Esophagus squamous epithelium (tissue), 5 donors: ENCODE measurements at places on chromosomes 1 and 21.

DNA sequence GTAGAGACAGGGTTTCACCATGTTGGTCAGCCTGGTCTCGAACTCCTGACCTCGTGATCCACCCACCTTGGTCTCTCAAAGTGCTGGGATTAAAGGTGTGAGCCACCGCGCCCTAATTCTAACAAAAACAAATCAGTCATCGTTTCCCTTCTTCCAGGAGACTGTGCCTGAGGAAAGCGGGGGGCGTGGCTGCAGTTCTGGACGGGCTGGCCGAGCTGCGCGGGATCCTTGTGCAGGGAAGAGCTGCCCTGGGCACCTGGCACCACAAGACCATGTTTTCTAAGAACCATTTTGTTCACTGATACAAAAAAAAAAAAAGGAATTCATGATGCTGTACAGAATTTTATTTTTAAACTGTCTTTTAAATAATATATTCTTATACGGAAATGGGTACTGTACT lies 104.2 kb downstream of the WDR4 start:
- DNase-seq, result no peak

GRCh38 chr1:53060579-53060978 lies 1.4 kb upstream of the PODN start:
- DNase-seq, result no peak

- no peak for DNase-seq
Observed at GRCh38 chr1:21437341-21437640, 2.6 kb upstream of the NBPF3 start.

GRCh38 chr21:15236111-15236510 lies 171.3 kb upstream of the NRIP1 start:
- DNase-seq, result no peak

DNA sequence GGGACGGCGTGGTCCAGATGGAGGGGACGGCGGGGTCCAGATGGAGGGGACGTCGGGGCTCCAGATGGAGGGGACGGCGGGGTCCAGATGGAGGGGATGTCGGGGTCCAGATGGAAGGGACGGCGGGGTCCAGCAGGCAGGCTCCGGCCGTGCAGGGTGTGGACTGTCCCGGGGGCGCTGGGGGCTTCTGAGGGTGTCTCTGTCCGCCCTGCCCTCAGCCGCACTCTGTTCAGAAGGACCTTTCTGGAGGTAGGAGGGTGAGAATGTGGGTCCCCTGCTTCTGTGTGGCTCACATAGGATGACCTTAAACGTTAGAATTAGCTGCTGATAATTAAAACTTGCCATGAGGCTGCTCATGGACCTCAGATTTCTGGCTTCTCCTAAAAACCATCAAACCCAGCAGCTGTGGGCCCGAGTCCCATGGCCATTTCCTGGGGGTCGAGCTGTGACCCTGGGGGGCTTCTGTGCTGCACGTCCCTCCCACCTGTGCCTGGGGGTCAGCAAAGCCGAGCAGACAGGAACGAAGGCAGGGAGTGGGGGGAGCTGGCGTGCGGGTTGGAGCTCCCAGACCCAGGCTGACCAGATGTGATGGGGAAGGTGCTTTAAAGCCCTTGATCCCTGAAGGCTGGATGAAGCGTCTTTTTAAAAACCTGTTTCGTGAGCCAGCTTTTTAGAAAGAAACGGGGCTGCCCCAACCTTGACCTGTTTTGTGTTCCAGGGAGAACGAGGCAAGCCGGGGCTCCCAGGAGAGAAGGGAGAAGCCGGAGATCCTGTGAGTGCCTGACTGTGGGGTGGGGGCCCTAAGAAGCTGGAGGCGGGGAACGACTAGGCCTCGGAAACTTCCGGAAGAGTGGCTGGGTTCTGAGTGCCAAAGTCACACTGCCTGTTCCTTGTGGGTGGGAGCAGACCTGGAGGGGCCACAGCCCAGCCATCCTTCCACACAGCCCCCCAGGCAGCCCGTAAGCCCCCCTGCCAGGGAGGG lies 7.1 kb downstream of the COL6A1 start:
- no peak for DNase-seq

DNA sequence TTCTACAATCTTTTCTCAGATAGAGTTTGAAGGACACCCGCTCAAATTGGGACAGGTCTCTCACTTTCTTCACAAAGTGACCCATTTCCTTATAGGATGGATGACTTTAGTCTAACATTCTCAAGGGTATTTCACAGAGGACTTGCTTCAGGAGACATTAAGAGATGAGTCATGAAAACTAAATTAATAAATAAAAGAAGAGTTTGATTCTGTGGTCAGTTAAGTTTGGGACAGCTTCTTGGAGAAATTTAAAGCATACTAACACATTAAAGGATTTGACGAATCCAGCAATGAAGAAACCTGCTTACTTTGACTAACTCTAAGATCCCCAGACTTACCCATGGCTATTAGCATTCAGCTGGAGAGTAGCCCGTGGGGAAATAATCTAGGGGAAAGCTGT lies 95.6 kb upstream of the RAB3GAP2 start:
- no peak for DNase-seq

DNA sequence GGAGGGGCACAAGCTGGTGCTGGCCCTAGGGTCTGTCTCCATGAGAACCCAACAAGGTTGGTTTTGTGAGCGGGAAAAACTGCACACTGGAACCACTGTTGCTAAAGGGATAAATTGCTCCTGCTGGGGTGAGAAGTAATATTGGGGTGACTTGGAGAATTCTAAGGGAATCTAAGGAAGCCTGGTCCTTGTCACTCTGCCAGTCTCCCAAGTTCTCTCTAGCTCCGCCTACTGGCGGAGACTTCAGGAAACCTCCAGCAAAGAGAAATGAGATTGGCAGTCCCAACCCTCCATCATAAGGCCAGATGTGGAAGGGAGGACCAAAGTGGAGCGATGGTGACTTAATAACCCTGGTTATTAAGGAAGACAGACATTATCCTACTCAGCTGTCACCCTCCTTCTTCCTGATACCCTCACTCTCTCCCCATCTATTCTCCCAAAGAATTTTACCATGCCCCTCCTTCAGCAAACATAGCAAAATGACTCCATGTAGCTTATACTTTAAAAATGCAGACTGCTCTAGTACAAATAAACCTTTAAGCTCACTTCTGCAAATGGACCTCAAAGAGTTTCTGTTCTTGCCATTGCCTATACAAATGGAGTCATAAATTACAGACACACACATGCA lies 2.7 kb downstream of the LCE1F start:
- DNase-seq, result no peak

- no peak for DNase-seq
Observed at GRCh38 chr1:25620211-25620610, 3.6 kb downstream of the MAN1C1 start.

DNA sequence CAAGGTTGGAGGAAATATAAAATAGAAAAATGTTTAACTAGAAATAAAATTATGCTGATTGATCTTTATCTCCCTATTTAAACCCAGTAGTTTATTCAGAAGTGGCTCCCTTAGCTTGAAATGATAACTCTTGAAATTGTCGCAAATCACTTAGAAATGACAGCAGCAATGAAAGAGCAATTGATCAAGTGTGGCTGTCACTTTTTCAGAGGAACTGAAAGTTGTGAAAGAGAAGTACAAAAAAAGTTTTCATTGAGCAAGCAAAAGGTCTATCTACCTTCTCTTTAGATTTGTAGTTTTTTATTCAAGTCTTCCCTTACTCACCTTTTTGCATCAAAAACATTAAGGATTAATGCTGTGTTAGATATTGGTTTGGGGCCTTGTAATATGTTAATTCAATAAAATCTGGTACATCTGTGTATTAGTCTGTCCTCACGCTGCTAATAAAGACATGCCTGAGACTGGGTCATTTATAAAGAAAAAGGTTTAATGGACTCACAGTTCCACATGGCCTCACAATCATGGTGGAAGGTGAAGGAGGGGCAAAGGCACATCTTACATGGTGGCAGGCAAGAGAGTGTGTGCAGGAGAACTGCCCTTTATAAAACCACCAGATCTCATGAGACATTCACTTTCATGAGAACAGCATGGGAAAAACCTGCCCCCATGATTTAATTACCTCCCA lies 48.3 kb downstream of the LRRC8C start:
- DNase-seq, result no peak
